ENCODE measurements at places on chromosomes 5 and 9.

GRCh38 chr9:135985459-135985774, 24.2 kb upstream of the UBAC1 start:
- DNase-seq, result no peak

DNA sequence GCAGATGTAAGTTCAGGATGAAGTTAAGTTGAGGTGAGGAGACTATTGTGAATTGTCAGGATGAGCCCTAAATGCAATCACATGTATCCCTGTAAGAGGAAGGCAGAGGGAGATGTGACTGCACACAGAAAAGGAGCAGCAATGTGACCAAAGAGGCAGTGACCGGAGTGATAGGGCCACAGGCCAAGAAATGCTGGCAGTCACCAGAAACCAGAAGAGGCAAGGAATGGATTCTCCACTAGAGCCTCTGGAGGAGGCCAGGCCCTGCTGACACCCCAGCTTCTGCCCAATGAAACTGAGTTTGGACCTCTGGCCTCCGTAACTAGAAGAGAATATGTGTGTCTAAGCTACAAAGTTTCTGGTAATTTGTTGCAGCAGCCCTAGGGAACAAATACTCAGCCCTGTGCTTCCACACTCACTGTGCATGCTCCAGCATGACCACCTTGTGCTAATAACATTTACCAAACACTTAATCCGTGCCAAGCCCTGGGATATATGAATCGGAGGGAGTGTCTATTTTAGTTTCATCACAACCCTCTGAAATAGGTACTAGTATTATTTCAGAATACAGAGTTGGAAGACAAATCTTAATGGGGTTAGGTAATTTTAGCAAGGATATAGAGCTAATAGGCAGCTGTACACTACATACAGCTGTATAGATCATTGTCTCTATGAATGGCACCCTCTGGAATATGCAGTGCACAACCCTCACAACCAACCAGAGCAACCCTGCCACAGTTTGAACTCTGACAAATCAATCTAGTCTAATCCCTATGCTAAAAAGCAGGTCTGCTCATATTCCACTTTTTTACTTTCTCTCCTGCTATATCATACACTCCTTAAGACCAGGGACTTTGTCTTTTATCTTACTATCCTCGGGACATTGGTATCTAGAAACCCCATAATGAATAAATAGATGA, 7.8 kb upstream of the GPX8 start:
- no peak for DNase-seq

DNA sequence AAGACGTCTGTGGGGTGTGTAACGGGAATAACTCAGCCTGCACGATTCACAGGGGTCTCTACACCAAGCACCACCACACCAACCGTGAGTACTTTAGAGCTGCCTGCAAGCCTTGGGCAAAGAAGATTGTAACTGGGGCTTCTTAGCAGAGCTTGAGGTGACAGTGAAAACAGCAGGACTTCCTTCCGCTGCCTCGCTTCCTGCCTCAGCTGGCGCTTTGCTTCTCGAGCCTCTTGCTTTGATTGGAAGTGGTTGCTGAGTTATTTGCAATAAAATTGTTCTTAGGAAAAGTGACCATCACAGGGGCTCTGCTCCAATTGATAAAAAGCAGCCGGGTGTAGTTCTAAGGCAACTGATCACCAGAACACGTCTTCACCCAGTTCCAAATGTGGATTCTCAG, 99.1 kb downstream of the ADAMTS16 start:
- no peak for DNase-seq

- DNase-seq, result no peak
These were observed 812 bp downstream of the DNAH5 start for GRCh38 chr5:13943676-13944075.

DNA sequence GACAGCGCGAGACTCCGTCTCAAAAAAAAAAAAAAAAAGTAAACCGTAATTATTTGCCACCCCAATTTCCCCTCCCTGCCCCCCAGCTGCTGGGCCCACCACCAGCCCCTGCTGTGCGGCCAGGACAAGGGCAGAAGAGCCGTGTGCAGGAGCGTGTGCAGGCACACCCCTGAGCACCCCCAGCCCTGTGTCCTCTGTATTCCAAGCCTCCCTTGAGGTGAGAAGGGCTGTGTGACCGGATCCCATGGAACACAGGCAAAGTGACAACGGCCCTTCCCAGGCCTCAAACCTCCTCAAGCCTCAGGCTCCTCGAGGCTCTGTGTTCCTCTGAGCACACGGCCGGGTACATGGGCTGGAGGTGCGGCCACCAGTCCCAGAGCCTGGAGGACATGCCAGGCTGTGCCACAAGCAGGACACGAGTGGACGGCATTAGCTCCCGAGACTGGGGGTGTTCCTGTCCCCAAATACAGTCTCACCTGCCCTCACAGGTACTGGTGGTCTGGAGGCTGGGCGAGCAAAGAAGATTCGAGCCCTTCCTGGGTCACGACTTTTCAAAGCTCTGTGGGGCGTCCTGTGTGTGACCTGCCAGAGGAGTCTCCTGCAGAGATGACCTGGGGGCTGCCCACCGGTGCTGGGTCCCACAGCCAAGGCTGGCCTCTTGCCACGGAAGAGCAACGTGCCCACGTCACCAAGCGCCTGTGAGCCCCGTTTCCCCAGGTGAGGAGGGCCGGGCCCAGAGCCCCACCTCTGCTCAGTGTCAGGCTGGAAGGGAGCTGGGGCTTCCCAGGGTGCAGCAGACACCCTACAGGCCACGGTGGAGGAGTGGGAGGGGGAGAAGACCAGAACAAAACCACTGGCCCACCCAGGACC, 47.1 kb upstream of the SIMC1 start:
- no peak for DNase-seq

- DNase-seq, result no peak
These were observed 28.1 kb downstream of the RNF20 start for GRCh38 chr9:101561740-101562139.

DNA sequence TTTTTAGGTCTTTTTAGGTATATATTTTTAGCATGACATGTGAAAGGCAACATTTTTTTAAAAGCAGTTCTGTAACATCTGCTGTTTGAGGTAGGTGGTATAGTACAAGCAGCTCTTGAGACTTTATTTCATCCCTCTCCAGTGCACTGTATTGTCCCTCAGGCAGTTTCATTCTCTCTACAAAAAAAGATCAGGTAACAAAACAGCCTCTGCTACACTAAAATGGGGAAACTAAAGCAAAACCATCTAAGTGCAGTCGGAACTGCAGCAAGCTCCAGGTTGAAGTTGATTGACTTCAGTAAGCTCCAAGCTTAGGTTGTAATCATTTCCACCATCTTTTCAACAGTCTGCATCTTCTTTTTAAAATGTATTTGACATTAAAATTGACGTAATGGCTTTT, 195.6 kb downstream of the DEPDC1B start:
- no peak for DNase-seq

DNA sequence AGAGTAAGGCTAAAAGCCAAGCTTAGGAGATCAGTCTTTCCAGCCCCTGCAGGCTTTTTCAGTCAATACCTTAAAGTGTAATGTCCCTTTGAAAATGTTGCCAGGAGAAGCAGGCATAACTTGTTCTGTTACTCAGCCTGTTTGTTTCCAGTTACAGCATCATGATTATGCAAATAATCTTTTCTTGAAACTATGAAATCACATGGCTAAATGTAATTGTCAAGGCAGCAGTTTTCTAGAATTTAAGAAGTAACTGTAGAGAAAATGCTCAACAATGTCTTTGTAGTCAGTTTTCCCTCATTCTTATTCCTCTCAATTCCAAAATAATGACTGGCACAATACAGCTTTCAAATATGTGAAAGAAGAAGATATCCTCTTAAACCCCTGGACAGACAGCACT, 1.9 kb upstream of the GPR107 start:
- DNase-seq, result no peak

- DNase-seq, result no peak
These were observed 115.5 kb upstream of the RANBP3L start for GRCh38 chr5:36417221-36417620.

GRCh38 chr5:2430606-2431005, 320.9 kb downstream of the IRX2 start:
- DNase-seq, result no peak

DNA sequence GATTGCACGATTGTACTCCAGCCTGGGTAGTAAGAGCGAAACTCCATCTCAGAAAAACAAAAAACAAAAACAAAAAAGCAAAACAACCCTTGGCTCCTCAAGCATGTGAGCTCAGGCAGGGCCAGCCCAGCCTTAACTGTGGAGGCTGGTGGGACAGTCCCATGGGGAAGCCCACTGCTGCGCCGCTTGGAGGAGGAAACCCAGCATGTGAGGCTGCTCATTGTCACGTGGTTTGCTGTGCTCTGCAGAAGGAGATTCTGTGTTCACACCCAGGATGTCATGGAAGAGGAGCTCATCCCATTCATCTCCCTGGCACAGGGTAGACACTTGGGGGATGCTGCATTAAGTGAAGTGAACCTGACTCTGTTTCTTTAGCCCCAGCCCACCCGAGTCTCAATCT, 4.0 kb downstream of the ZBED3 start:
- DNase-seq, result no peak

GRCh38 chr9:90770182-90770738, 31.4 kb upstream of the SYK start:
- DNase-seq, result no peak

GRCh38 chr5:15013654-15014463, 142.3 kb upstream of the ANKH start:
- DNase-seq, result no peak

- DNase-seq, result no peak
These were observed 34.6 kb downstream of the PKD2L2 start for GRCh38 chr5:137923856-137924255.

Measured in stimulated activated CD8-positive, alpha-beta memory T cell treated with anti-CD3 and anti-CD28 coated beads, Interleukin-4, amount 100 ng/mL, for 1 hour (primary cell).